Ammon's horn (tissue), 1 donor: ENCODE measurements at places on chromosomes 12 and 14.

- DNase-seq = no peak
Observed at GRCh38 chr12:53078425-53079225, 565 bp downstream of the SPRYD3 start.

DNA sequence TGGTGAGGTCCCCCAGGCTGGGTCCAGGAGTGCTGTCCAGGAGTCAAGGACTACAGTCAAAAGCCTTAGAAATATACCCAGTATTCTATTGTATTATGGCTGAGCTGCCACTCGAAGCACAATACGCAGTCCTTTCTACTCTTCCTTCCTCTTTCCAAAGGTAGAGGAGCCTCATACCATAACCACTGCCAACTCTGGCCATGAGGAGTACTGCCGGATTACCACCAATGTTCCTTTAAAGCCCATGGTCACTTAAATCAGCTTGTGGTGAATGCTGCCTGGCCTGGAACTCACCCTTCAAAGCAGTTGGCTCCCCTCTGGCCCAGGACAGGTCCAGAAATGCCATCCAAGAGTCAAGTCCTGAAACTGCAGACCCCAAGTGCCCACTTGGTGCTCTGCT, 425.4 kb downstream of the SLC16A7 start:
- DNase-seq = no peak

GRCh38 chr14:32080001-32080510, 3.0 kb downstream of the ARHGAP5 start:
- DNase-seq = no peak

GRCh38 chr12:69170293-69170692, 69.1 kb upstream of the CPSF6 start:
- DNase-seq = no peak

- no peak for DNase-seq
Observed at GRCh38 chr12:116319233-116319897, 41.9 kb upstream of the MED13L start.

DNA sequence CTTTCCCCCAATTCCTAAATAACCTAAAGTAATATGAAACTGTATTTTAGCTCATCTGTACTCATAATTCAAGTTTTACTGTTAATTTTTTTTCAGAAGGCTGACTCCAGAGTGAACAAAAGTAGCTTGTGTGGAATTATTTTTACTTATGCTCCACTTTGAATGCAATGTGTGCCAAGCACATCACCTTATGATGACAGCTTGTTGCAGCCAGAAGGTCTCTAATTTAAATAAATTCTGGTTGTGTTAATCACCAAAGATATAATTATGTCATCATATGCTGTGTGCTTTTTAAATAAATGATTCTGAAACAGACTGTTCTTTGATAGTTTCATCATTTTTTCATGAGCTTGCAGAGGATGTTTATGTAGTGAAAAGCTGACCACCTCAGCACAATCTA, 283.1 kb downstream of the TMEM117 start:
- peak; percentile 23 for DNase-seq

DNA sequence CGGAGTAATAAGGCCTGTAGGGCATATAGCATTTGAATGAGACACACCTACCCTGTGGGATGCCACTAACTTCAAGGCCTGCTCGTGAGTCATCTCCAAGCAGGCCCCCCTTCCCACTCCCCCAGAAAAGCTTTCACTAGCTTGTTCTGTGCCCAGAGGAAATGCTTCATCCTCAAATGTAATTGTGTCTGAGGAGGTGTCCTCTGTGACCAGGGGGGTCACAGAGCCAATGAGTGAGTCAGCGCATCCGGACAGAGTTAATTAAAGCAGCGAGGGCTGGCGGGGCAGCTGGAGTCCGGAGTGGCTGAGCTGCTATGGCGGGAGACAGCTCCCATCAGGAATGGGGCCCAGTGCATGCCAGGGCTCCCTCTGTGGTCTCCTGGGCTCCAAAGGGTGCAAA, 27.0 kb upstream of the ESRRB start:
- DNase-seq = no peak

DNA sequence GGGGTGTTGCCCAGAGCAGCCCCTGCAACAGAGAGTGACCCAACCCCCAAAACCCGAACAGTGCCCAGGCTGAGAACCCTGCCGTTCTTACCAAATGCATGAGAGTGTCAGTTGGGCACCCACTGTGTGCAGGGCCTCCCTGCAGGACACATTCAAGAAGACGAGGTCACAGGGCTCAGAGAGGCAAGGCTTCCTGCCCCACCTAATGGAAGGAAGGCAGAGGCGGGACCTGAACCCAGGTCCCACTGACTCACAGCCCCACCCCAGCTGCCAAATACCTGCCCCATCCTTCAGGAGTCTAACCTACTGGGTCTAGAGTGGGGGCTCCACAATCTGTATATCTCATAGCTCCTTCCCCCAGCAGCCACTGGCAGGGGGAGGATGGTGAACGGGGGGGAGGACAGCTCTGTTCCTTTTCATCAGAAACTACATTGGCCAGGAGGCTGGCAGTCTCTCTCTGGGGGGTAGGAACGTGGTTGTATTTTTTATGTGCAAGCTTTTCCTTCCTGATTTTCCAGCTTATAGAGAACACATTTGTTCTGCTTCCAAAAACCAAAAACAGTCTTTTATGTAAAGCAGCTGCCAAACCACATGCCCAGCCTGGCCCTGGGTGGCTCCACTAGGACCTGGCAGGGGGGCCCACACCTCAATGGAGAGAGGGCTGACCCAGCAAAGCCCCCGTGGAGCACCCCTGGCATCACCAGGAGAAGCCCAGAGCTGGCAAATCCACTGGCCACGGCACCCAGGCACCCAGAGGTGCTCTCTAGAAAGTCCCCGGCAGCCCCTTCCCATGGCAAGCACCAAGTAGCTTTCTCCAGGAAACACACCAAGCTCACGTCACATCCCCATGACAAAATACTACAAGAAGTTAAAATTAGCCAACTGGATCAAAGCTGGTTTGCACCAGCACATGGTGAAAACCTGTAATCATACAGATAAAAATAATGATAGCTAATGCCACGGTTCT, 17.0 kb downstream of the NCOR2 start:
- DNase-seq = peak; percentile 69

- DNase-seq = no peak
Observed at GRCh38 chr12:52262286-52262685, 12.2 kb upstream of the KRT86 start.

DNA sequence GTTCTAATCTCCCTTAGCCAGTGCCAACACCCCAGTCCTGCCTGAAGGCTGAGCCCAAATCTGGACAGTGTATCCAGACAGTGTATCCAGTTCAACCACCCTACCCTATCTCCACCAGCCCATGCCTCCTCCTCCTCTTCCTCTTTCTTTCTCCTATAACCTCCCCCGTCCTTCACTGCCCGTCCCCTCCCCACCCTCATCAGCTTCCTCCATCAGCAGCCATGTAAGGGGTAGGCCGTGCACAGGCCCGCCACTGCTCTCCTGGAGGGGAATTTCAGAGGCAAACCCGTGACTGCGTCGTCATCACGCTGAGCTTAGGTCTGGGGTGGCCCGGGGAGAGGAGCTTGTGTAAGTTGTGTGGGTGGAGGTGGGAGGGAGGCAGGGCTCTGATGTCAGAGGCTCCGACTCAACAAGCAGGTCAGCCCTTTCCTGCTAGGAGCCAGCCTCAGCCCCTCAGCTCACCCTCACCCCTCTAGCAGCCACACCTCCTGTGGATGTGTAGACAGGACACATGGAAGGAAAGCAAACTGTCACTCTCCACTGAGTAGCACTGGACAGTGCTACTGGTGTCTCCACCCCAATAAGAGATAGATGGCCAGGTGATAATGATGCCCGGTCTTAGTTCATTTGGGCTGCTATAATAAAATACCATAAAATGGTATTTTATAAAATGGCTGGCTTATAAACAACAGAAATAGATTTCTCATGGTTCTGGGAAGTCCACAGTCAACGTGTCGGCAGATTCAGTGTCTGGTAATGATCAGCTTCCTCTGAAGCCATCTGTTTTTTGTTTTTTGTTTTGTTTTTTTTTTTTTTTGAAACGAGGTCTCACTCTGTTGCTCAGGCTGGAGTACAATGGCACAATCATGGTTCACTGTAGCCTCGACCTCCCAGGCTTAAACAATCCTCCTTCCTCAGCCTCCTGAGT, 50.5 kb downstream of the IRF2BPL start:
- DNase-seq = peak; percentile 66

DNA sequence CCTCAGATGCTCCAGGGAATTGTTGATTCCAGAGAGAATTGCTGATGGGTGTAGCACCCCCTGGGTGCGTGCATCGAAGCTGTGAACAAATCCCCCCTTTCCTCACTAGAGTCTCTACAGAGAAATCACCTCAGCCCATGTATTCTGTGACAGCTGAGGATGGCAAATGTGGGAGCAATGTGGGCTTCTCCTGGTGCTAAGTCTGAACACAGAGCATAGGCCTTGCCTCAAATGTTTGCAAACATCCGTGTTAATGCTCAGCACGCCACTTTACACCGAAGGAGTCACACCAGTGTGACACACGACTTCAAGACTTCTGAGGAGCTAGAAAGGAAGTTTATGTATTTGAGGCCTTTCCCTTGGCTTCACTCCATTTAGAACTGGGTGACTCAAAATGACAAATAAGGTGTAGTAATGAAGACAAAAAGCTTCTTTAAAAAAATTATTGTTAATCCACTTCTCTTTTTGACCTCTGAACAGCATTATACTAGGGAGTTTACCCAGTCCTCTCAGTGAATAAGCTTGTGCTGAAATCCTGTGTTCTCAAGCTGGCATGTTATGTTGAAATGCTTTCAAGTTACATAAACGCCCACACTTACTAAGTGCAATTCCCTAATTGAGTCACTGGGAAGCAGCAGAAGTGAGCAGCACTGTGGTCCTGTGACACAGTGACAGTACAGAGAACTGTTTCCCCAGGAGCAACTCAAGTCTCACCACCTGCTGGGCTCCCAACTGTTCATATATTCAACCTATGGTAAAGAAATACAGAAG, 92.9 kb downstream of the FAR2 start:
- peak; percentile 82 for DNase-seq

- DNase-seq = no peak
Observed at GRCh38 chr12:93679308-93679925, 2.2 kb downstream of the CRADD start.

- peak; percentile 7 for DNase-seq
Observed at GRCh38 chr12:123761841-123762714, at the start of gene DNAH10. Gene DNAH10 (plus strand): TSS chr12:123762301. CDS start chr12:123762337, 36 bp downstream.

DNA sequence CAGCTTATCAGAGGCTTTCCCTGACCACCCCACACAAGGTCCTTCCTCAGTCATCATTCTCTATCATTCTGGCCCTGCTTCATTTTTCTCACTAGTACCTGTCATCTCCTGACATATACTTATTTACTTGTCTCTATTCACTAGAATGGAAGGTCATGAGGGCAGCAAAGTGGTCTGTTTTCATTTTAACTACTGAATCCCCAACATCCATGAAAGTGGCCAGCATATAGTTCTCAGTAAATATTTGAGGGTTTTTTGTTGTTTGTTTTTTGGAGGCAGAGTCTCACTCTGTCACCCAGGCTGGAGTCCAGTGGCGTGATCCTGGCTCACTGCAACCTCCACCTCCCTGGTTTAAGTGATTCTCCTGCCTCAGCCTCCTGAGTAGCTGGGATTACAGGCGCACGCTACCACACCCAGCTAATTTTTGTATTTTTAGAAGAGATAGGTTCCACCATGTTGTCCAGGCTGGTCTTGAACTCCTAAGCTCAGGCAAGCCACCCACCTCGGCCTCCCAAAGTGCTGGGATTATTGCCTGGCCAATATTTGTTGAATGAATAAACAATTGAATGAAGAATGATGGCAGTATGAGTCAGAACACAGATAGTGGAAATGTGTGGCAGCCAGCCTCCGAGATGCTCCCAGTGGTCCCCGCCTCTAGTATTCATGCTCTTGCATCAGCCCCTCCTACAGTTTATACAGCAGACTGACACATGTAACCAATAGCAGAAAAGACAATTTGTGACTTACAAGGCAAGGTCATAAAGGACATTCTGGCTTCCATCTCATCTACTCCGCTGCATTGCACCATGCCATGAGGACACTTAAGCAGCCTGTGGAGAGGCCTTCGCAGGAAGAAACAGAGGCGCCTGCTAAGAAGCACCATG, 7.0 kb upstream of the ANO6 start:
- DNase-seq = no peak

DNA sequence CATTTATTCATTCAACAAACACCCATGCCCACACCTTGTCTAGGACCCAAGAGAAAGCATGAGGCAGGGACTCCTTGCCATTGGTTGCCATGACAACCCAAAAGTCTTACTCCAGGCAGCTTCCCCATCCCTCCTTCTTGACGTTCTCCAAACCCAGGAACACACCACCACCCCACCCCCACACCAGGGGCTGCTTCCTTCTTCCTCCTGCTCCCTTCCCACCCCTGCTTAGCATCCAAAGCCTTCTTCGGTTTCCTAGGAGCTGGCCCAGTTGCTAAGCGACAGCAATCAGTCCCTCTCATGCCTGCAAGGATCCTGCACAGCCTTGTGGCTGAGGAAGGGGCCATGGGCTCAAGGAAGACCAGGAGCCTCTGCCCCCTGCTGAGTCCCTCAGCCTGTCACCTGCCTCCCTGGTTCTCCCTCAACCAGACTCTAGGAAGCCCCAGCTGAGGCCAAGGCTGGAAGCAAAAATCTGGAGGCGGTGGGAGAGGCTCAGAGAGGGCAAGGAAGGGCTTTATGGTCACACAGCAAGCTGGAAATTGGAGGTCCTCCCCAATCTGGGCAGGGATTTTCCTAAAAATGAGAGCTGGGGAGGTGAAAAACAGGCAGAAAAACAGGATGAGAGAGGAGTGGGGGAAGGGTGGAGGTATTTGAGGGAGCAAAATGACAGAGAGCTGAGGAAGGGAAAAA, 15.4 kb downstream of the RASAL1 start:
- DNase-seq = peak; percentile 74

- DNase-seq = no peak
Observed at GRCh38 chr12:126627596-126627995, 1562.4 kb downstream of the AACS start.
